ENCODE measurements at places on chromosomes 2 and 18. TPM values are rescaled to one million over a fixed set of nuclear protein-coding genes. Genes with fewer than 3 reads are reported as not detected.

The DHRS9 gene
- 202 TPM for total RNA-seq

The DAPL1 gene
- not detected for total RNA-seq

The CD8B2 gene
- total RNA-seq = 0.08 TPM

The OTX1 gene
- total RNA-seq = not detected

The NCKAP5 gene
- total RNA-seq = 2.0 TPM

The RAB6D gene
- total RNA-seq = 2.9 TPM

DNA sequence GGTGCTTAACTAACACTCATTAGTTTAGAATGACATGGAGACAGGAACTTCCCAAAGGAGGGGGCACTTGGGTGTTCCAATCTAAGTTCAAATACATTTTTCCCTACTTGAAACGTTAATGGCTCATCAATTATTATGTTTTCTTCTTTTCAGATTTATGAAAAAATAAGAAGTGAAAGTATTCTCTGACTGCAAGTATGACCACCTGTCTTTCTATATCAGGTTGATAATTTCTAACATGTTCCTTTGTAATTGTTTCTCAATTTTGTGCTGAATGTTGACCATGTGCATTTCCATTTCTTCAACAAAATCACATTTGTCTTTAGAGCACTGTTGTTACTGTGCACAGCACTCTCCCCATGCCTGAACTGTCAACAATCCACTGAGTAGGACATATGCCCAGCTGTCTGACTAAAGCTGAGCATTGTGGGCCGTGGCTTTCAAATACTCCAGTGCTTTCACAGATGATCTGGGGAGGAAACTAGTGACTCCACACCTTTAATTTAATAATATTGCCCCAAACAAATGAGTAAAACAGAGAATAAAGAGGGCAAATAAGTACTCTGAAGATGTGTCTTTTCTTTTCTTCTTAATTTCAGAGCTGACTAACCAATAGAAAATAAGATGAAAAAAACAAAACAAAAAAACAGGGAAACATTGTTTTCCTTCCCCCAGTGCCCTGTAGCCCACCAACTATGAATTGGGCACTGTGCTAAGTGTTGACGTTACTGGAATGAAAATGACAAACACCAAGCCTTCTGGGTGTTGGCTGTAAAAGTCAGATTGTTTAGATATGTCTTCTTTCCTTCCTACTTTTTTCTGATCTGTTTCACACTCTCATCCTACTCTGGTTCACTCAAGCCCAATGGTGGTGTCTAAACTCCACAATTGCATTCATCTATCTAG, 16.0 kb downstream of the LANCL1 start:
- DNase-seq = no peak

GRCh38 chr2:34162231-34162630, 563.1 kb upstream of the FAM98A start:
- no peak for DNase-seq

- DNase-seq = no peak
Observed at GRCh38 chr18:50638884-50639420, 79.1 kb downstream of the MAPK4 start.

DNA sequence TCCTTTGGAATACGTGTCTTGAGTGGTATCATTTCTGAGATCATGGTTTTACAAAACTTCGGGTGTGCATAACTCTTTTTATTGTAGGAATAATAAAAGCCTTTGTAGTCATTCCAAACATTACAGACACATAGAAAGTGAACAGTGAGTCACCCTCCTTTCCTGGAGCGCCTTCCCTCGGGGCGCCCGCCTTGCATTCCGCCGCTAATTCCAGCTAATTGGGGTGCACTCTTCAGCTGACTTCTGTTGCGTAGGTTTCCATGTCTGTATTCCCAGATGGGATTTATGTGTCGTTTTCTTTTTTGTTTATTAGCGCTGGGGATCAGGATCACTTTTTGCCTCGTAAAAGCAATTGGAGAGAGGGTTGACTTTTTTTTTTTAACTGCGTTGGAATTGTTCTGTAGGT, 18.7 kb downstream of the SH3BP4 start:
- no peak for DNase-seq

GRCh38 chr2:85353876-85354285, 447 bp downstream of the RETSAT start:
- DNase-seq = peak; percentile 79

DNA sequence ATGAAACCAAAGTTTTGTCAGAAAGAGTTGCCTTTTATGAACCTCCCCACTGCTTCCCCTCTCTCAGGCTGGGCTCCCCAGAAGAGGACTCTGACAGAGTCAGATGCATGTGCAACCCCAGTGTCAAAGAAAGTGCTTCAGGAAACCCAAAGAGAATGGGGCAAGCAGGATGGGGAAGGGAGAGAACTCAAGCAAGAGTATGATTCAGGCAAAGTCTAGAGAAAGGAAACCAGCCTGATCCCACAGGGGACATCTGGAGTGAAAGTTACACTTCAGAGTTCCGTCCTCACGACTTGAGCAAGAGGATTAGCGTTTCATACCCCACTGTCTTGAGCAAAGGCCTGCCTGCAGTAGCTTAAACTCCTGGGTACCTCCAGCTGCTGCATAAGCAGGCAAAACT, 51.8 kb upstream of the EPC2 start:
- DNase-seq = no peak

GRCh38 chr18:30985753-30986152, 56.8 kb downstream of the DSC3 start:
- DNase-seq = no peak

DNA sequence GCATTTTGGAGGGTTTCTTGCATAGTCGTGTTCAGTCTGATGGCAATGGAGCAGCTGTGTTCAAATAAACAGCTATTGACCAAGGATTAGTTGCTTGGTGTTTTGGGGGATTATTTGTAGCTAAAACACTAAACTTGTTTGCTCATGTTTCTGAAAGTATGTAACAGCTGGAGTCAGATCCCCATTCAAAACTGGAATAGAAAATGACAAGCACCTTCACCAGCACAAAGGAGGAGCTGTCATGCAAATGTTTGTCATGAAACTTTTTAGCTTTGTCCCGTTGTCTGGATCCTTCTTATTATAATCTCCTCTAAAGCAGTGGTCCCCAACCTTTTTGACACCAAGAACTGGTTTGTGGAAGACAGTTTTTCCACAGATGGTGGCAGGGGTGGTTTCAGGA, 96.9 kb upstream of the ZNF236 start:
- no peak for DNase-seq

DNA sequence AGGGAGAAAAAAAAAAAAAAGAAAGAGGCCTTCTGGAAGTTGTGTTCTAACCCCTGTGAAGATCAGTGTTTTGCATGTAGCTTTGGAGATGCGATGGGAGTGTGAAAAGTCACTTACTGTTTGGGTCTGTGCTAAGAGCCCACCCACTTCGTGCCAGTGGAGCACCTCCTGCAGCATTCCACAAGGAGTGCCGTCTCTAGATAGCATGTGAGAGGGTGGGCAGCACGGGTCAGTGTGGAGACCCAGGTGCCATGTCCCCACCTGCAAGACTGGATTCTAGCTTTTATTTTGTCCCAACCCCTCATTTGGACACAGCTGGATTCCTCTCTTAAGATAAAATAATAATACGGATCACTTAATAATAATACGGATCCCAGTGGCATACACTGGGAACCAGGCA, 12.5 kb upstream of the TMEM185B start:
- no peak for DNase-seq

- no peak for DNase-seq
Observed at GRCh38 chr2:169509298-169509885, at the start of gene KLHL41. Gene KLHL41, plus strand, starts transcription at chr2:169509702. Its CDS starts 77 bp downstream, at chr2:169509779.

- no peak for DNase-seq
Observed at GRCh38 chr2:223585666-223586065, 16.5 kb downstream of the SCG2 start.
